GDM1 (cell line): ENCODE measurements at places on chromosomes 7 and 10.
A peak's percentile ranks its signal among the peaks of the same experiment; 100 is the strongest.

- DNase-seq, result peak; percentile 21
Measured at GRCh38 chr7:5139998-5140397, 50.0 kb upstream of the WIPI2 start.

- DNase-seq, result no peak
Measured at GRCh38 chr10:49327036-49327813, 28.3 kb downstream of the C10orf71 start.

DNA sequence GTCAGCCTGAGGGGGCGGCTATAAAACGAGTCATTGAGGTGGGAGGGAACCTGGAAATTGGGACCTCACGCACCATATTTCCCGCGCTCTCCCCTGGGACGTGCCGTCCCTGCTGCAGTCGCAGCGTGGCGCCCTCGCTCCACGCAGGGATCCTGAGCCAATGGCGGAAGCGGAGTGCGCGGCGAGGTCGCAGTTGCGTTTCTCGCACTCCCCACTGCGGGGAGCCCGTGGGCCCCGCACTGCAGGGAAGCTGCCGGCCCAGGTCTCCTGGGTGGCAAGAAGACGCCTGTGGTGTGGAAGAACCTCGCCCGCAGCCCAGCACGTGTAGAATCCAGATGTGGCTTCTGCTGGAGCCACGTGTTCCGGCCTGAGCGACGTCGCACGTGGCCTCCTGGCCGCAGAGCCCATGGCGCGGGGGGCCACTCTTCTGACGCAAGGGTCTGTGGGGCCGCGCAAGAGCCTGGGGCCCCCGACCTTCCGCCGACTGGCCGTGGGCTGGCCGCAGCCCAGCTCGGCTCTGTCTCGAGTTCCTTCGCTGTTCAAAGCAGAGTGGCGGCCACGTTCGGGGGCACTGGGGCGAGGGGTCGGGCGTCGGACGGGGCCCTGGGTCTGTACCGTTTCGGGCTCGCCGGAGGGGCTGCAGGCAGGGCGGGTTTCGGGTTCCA lies 26.4 kb downstream of the HIF1AN start:
- DNase-seq, result peak; percentile 5

DNA sequence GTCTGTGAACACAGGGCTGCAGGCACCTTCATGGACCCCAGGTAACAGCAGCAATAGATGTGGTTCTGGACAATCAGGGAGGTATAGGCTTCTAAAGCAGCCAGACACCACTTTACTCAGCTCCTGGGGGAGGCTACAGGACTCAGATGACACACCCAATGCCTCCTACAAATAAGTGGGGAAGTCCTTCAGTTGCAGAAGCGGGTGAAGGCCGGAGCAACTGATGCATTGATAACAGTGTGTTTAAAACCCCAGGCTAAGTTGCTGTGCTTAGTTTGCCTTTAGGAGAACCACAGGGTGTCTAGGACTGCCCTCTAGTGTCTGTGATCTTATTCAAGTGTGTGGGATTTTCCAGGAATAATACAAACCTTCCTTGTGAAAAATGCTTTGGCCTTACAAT lies 5.9 kb upstream of the ITGA8 start:
- no peak for DNase-seq

DNA sequence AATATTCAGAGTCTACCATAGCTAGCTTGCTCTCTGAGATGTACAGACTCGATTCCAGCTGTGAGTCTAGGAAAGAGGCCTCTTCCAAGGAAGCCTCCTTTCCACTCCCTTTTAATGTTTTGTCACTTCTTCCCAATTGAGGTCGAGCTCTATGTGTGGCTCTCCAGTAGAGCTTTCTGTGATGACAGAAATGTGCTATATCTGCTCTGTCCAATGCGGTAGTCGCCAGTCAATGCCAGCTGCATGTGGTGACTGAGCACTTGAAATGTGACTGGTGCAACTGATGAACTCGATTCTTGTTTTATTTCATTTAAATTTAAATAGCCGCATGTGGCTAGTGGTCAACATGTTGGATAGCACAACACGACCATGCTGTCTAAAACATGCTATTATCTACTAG lies 387.0 kb upstream of the NRP1 start:
- DNase-seq, result no peak

- DNase-seq, result no peak
Measured at GRCh38 chr10:122642726-122643605, 56.7 kb downstream of the C10orf120 start.

DNA sequence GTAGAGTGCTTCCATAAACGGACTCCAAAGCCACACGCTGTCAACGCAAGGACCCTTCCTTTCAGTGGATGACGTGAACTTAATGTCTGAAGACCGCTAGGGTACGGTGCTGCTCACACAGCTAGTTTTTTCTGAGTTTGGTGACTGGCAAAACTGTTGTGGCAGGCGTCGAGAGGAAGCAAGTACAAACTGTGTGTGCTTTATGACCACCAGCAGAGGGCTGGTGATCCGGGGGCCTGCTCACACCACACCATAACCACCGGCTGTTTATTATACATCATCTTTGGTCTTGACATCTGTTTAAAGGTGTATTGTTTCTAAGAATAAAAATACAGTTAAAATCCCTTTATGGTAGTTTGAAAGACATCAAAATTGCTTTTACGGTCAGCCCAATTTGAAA lies 37.1 kb upstream of the ATP6V0A4 start:
- no peak for DNase-seq
